ENCODE measurements at places on chromosomes 12 and 14. TPM values are rescaled to one million over a fixed set of nuclear protein-coding genes. Genes with fewer than 3 reads are reported as not detected.

- DNase-seq, result no peak
Measured at GRCh38 chr12:94458877-94459727, 565 bp downstream of the CEP83 start.

- no peak for DNase-seq
Measured at GRCh38 chr12:29591140-29592020, 93.9 kb upstream of the OVCH1 start.

The STAC3 gene
- polyA plus RNA-seq, result 26.8 TPM

The MUCL1 gene
- not detected for polyA plus RNA-seq

The EIF2S3B gene
- 0.37 TPM for polyA plus RNA-seq

DNA sequence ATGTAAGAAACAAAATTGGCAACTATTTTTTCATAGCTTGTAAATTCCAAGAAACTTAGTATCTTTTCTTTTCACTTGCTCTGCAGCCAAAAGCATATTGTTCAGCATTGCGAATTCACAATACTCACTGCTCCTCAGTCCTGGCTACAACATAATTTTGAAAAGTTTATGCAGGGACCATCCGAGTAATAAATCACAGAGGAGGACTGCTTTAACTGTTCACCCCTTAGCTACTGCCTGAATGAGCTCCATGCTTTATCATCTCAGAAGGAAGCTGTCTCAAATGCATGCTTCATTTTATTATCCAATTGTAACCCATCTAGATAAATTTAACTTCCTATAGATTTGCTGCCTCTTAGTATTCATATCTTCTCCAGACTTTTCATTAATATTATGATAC lies 827.8 kb downstream of the DIO2 start:
- no peak for DNase-seq

GRCh38 chr14:50829489-50830043 lies 1.4 kb downstream of the NIN start:
- DNase-seq, result no peak

DNA sequence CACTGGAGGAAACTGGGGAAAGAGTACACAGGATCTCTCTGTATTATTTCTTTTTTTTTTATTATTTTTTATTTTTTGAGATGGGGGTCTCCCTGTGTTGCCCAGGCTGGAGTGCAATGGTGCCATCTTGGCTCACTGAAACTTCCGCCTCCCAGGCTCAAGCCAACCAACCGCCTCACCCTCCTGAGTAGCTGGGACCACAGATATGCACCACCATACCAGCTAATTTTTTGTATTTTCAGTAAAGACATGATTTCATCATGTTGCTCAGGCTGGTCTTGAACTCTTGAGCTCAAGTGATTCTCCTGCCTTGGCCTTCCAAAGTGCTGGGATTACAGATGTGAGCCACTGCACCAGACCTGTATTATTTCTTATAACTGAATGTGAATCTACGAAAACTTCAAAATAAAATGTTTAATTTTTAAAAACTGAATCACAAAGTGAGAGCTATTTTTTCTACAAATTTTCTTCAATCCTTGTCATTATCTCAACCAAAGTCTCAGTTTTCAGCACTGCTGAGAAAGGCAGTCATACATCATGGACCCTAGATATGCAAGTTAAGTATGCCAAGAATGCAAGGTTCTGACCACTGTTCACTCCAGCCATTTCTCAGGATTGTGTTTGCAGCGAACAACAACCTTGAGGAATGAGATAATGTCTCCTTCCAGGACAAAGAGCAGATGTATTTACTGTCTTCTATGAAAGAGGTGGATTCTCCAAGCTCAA lies 2.4 kb downstream of the EAPP start:
- no peak for DNase-seq

The KRT2 gene
- polyA plus RNA-seq, result not detected

DNA sequence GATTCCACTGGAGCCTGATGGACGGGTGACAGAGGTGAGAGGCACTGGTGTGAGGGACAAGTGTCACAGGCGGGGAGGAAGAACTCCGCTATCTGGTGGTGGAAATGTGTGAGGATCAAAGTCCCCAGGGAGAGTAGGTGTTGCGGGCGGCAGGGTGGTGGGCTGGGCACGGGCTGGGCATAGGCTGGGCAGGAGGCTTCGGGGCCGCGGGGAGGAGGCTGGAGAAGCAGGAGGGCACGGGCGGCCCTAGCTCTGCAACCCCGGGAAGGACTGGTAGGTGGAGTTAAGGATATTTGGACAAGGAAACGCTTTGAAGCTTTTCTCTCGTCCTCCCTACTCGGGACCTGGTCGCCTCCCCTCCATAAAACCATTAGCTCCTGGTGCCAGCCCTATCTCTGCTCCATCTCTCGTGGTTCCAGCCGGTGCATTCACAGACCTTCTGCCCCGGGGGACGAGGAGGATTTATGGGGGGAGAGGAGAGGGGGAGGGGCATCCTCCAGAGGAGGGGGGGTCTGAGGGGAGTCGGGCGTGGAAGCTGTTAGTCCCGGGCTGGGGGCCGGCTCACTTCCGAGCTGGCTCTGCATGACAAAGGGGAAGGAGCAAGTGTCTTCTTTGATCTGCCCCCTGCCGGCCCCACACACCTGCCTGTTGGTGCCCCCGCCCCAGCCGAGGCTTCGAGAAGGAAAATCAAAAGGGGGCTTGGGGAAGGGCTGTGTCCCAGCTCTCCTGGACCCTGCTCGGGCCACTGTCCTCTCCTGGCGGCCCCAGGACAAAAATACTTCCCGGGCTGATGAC lies 504 bp downstream of the WNT5B start:
- DNase-seq, result no peak

DNA sequence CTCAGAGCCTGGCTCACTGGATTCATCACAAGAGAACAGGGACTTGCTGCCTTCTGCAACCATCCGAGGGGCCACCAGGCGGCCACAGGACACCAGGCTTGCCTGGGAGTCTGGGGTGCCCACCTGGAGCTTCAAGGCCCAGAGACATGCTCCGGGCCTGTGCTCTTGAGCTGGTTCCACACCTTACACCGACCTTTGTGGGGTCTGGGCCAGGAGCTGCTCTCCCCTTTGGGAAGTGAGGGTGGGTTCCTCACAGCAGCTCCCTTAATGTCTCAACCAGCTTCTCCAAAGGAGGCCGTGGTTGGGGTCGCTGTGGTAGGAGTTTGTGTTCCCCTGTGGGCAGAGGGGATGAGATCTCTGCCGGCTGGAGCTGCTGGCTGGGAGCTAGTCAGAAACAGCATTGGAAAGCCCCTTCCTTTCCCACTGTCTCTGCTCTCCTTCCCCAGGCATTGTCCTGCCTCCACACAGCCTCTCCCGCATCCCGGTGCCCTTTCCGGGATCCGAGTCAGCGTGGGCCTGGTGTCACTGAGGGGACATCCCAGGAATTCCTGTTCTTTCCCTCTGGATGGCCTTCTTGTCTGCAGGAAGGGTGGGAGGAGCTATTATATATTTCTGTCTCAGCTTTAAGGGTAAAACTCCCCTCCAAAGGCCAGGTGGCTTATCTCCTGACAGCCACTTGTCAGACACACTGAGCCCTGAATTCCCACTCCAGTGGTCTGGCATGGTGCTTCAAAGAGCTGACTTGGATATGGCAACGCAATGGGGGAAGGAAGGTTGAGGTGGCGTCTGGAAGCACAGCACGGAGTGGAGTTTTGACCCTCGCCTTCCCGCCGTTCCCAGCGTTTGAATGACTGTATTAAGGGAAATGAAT lies 5.1 kb upstream of the PAPLN start:
- DNase-seq, result no peak

The TAS2R8 gene
- polyA plus RNA-seq, result not detected

DNA sequence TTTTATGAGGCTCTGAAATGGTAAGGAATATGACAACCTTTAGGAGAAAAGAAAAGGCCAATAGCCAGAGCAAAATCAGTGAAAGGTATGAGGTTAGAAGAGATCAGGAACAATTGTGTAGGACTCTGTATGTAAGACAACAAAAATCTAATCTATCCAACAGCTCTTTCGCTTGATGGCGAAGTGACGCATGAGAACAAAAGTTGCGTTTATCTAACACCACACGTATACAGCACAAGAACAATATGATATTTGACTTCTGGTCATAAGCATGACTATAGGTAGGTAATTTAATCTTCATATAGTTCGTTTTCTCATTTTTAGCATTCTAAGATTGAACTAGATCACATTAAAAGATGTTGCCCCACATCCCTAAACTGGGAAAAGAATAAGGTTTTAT lies 1.5 kb downstream of the CLECL1 start:
- no peak for DNase-seq

DNA sequence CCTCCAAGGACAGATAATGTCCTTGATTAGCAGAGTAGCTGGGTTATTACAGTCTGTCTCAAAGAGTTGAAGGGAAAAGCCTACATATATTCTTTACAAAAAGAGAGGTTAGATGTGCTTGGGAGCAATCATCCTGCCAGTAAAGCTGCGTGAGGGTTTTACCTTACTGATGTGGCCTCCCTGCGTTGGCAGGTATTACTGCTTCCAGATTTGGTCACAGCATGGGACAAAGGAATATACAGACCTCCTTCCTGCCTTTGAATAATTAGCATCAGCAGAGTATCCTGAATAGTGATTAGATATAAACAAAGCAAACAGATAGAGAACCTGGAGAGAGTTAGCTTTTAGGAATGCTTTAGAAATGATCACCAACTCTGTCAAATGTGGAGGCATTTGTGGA lies 69.6 kb downstream of the TMTC2 start:
- no peak for DNase-seq

DNA sequence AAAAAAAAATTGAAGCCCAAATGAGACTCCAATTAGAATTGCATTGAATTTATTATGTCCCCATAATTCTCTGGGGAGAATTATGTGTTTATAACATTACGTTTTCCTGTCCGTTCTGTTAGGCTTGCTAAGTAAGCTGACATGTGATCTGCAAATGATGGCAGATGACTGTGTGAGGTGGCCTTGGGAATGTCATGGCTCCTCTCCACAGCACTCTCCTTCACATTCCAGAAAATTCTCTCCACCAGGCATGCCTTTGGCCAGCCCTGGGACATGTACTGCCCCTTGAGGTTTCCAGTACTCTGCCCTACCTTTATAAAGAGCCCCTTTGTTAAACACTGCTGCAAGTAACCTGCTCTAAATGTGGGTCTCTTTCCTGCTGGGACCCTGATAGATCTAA lies 28.3 kb upstream of the INF2 start:
- no peak for DNase-seq

The KRT5 gene
- polyA plus RNA-seq, result not detected

- no peak for DNase-seq
Measured at GRCh38 chr12:21666722-21667121, 9.1 kb upstream of the LDHB start.

GRCh38 chr14:39555749-39556148 lies 123.5 kb upstream of the FBXO33 start:
- DNase-seq, result no peak

The SRRM4 gene
- not detected for polyA plus RNA-seq

The AHNAK2 gene
- polyA plus RNA-seq, result not detected

GRCh38 chr14:49494836-49495235 lies 91.3 kb downstream of the RPS29 start:
- DNase-seq, result no peak

DNA sequence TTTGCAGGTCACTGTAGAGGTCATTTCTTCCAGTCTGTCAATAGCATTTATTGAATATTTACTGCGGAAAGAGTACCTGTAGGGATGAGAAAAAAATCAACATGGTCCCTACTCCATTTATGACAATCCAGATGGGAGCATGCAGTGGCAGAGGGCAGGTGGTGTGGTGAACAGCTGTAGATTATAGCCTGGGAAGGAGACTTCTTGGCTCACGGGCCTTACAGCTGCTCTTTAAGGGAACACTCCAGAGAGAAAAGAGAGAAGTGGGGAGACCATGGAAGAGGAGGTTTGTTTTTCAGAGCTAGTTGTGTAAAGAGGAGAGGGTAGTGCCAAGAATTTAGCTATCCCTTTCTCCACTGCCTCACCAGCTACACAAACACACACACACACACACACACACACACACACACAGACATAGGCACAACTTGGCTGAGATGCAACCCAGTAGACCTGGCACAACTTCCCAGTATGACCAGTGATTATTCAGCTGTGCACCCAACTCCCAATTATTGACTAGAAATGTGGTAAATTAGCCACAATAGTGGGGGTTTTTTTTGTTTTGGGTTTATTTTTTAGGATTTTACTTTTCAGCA lies 41.0 kb downstream of the GPHB5 start:
- no peak for DNase-seq

The AKAP5 gene
- polyA plus RNA-seq, result not detected

DNA sequence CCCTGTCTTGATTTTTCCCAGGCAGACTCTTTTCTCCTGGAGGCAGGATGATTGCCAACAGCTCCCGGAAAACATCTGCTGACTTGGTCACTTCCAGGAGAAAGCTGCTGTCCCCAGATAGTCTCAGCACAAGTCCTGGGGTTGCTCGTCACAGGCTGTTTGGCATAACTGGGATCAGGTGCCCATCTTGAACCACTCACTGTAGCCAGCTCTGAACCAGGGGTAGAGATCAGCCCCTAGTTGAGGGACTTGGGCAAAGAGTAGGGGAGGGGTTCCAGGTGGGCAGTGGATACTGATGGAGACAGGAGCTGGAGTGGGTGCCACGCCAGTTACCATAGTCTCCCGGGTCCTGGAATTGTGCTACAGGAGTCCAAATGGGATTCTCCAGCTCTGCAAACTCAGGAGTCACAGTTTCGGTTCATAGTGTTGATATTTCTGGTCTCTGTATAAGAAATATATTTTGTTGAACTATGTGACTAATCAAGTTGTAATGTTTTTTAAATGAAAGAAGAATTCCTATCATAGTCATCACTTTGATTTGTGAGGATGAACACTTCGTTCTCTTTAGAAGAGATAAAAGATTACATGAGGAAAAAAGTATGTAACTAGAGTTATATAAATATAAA lies 1154.5 kb downstream of the AACS start:
- DNase-seq, result no peak

The KRT82 gene
- polyA plus RNA-seq, result not detected

- no peak for DNase-seq
Measured at GRCh38 chr12:63989301-63989845, 144.9 kb downstream of the SRGAP1 start.

DNA sequence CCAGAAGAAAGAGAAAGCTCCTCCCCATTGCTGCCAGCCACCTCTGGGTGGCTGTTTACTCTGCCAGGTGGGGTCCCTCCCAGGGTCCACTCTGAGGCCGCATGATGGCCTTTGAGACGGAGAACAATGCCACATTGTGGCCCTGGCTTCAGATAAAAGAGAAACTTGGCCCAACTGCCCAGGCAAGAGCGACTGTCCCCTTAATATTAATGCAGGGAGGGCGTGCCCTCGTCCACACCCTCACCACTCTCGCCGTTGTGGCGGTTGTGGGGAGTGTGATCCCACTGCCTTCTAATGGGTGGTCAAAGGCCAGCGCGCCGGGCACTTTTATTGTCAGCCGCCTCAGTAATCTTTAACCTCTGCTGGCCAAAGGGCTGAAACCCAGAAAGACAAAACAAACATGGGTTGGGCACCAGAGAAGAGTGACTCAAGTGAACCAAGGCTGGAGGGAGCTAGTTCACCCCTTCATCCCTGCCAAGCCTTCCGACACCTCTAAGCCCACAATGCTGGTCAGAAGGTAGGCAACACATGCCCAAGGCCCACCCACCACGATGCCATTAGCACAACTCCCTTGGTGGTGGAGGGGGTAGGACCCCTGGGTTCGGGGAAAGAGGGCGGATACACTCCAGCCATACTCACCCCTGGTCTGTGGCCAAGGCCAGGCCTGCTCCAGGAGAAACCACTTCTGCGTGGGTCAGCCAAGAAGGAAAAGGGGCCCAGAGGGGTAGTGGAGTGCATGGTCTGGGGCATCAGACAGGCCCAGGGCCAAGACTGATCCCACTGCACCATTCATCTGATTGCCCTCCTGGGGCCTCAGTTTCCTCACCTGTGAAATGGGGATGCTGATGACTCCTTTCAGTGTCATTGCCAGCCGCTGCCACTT lies 44.5 kb upstream of the BCL11B start:
- DNase-seq, result no peak

Data from CD14-positive monocyte (primary cell).